Cerebellum (tissue), 4 donors: ENCODE measurements at places on chromosomes 12 and 14.

- DNase-seq, result no peak
Observed at GRCh38 chr12:48160046-48160445, 2.7 kb upstream of the ASB8 start.

DNA sequence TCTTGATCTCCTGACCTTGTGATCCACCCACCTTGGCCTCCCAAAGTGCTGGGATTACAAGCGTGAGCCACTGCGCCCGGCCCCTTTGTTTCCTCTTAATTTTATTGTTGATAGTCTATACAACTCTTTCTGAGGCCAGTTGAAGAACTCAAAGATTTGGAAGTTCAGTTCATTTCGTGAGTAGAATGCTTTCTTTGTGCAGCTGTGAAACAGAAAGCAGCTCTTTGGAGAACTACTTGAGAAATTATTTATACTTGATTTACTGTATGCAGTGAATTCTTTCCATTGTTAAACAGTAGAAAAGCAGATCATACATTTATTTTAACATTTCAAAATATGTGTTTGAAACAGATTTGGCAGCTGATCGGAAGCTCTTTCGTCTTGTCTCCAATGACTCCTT, 69.3 kb downstream of the PCNX1 start:
- DNase-seq, result no peak

- DNase-seq, result no peak
Observed at GRCh38 chr14:101525640-101526527, 35.4 kb upstream of the DIO3 start.

DNA sequence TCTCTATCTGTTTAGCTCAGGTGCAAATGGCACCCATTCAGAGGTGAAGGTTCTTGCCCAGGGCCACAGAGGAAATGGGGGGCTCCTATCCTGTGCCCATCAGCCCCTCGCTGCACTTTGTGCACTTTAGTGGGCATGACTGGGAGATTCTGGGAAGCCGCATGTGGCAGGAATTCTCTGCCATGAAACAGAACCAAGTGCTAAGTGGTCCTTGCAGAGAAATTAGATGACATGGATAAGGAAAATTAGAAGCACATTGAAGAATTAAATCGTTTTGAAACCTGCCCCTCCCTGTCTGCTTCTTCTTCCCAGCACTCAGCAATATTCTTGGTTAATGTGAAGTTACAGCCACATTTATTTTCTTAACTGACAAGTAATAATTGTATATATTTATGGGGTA, 185.2 kb upstream of the RTL1 start:
- DNase-seq, result no peak

DNA sequence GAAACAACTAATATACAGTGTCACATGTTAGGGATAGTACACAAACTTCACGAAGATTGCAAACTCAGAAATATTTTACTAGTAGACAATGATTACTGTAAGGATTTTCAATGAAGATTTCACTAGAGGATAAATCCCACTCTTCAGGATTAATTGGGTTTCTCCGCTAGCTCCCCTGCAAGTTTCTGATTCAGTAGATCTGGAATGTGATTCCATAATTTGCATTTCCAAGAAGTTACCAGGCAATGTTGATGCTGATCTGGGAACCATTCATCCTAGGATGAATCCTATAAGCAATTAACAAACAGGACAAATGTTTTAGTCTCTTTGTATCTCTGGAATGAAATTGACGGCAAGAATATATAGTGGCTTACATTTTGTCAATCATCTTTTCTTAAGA, 272.4 kb downstream of the ALX1 start:
- no peak for DNase-seq

- DNase-seq, result no peak
Observed at GRCh38 chr14:60061371-60061770, 30.4 kb upstream of the PCNX4 start.

- DNase-seq, result no peak
Observed at GRCh38 chr12:79938843-79939242, 3.9 kb upstream of the PPP1R12A start.

GRCh38 chr14:34355584-34356263, 106.3 kb downstream of the SPTSSA start:
- peak; percentile 63 for DNase-seq

GRCh38 chr12:116293687-116294453, 16.4 kb upstream of the MED13L start:
- DNase-seq, result no peak

DNA sequence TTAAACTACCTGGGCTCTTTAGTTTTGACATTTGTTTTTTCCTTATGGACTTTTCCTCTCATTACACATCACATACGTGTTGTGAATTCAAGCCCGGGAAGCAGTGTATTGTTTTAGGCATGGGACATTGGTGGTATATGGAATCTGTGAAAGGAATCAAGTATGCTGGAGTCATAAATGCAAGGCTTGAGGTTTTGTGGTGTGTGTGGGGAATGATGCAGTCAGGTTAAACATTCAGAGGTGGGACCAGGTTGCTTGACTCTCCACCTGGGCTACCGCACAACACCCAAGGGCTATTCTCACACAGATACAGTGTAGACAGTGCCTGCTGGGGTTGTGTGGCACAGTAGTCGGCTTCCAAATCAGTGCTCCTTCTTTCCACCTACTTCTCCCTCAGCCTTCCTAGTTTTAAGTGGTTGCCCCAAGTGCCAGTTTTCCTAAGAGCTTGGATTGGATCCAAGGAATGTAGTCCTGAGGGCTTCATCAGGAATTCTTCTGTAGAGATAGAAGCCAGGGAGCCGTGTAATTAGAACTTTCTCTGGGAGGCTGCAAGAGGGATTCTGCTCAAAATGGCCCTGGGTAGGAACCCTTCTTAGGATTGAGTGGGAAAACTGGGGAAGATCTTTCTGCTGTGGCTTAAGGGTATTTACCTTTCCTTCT, 243.7 kb downstream of the C12orf75 start:
- no peak for DNase-seq

DNA sequence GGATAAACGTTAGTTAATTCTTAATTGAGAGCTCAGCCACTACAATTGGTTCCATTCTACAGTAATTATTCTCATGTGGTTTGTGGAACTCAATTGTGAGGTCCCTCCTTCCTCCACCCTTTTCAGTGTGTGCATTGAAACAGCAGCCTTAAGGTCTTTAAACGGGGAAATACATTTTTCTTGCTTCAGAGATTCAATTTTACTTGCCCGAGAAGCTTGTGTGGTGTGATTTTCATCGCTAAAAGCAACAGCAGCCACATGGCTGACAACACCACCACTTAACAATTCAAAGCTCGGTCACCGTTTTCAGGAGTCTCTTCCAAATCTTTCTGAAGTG, 733 bp upstream of the PPFIBP1 start:
- no peak for DNase-seq

DNA sequence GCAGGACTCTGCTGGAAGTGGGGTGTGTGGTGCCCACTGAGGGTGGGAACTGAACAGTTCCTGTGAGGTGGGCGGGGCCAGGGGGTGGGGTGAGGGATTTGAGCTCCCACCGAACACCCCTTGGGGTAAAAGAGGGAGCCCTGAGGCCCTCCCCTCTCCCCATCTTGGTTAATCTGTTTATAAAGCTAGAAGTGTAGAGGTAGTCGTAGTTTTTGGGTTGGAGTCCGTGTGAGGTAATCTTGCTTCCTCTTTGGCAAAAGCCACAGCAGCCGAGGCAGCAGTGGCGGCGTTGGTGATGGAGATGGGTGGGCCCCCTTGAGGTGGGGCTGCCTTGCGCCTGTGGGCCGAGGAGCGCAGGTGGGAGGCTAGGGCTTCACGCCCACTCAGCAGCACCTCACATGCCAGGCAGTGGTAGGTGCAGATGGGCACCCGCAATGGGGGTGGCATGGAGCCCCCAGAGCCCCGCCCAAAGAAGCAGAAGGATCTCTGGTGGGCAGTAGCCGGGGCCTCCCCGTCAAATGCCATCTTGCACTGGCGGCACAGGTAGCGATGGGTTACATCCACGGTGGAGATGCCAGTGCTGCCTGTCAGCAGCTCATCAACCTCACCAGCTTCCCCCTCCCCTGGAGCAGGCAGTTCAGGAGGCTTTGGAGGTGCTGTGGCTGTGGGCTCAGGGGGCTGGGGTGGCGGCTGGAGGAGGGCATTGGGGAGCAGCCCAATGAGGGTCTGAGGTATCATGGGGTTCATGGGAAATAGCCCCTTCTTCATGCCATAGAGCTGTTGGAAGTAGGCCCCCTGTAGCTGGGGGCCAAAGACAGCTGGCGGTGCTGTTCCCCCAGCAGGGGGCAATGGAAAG, 29.6 kb downstream of the ZFHX2 start:
- DNase-seq, result no peak

DNA sequence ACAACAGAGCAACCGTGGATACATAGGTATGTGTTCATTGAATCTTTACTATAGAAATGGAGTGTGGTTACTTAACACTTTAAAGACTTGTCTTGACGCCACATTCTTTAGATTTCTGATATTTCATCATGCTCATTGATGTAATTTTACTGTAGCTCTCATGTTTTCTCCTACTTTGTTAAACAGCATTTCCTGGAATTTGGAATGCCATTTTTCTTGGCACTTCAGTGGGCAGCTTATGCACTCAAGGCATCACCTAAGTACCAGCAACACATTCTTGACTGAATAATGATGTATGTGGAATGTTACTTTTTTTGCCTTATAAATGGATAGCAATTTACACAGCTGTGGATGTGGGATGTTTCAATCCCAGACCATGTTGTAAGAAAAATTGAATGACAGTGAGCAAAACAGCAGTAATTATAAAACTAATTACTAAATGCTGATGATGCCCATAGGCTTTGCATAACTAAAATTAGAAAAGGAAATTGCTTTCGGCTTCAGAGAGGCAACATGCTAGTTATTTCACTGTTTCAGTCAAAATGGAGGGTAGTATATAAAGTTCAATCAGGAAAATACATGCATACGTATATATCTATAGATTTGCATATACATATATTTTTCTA, 298.5 kb downstream of the NPAS3 start:
- DNase-seq, result no peak

GRCh38 chr14:100741966-100742365, 15.3 kb downstream of the DLK1 start:
- DNase-seq, result no peak

- DNase-seq, result no peak
Observed at GRCh38 chr14:80638620-80639515, 302.7 kb downstream of the CEP128 start.

DNA sequence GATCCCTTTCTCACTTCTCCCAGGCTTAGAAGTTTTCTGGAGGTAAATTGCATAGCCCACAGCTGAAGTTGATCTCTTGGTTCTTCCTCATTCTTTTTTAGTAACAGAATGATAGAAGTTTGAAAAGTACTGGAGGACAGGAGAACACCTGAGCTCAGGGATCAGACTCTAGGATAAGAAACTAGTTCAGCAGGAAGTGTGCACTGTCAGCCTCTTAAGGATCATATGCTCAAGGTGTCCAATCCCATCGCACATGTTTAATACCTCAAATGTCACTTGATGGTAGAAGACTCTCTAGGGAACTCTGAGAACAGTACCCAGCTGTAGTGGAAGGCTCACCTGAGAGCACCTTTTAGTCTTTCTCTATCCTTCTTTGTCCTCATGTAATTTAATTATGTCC, 14.7 kb upstream of the LIMA1 start:
- DNase-seq, result no peak

- no peak for DNase-seq
Observed at GRCh38 chr12:25495331-25496097, 57.6 kb downstream of the LMNTD1 start.

DNA sequence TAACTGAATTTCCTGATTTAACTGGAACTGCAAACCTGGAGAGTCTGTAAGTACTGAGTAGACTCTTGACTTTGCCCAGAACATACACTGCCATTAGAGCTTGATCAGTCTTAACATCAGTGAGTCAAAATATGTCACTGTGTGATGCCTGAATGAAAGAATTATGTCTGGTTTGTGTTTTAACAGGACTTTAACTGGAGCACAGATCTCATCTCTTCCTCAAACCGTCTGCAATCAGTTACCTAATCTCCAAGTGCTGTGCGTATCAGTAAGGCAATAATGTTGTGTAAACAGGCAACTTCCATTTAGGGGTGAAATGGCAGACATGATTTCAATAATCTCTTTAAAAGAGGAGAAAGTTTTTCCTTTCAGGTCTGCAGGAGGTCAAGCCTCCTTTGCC, 97.0 kb downstream of the ZFC3H1 start:
- no peak for DNase-seq

- no peak for DNase-seq
Observed at GRCh38 chr12:16939871-16940306, 333.9 kb upstream of the LMO3 start.

- no peak for DNase-seq
Observed at GRCh38 chr12:67420506-67420905, 151.3 kb downstream of the CAND1 start.

DNA sequence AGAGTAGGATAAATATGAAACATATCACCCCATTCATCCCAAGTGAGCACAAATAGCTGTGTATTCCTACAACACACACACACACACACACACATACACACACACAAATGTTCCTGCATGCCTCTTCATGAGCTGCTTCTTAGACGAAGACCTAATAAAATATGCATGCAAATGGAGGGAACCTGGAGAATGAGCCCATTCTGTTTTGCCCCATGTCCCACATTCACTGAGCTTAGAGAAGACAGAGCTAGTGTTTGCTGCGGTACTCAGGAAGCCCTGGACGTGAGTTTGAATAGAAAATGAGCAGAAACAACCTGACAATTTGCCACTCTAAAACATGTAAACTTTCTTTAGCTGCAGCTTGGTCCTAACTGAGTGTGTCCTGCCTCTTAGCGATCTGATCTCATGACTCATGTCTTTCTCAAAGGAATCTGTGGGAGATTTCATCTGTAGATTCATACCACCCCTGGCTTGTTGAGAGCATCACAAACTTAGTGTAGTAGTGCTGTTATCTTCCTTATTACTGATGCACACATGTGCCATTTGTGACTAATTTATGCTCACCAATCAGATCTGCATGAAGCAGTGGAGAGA, 86.8 kb downstream of the ITPR2 start:
- DNase-seq, result no peak

DNA sequence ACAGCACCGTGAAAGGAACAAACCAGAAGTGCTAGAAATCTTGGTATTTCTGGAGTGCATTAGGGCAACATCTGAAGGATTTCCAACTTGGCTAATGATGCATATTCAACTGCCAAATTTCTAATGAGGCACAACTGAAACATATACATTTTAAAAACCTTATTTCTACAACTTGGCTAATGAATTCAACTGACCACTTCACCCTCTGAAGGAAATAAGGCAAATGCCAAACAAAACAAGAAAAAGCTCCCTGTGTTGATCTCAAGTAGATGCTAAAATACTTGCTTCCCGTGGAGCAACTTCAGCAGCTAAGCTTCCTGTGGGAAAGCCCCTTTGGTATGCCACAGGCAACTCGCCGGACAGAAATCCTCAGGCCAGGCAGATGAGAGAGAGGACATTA, 167.1 kb downstream of the TTC7B start:
- no peak for DNase-seq

DNA sequence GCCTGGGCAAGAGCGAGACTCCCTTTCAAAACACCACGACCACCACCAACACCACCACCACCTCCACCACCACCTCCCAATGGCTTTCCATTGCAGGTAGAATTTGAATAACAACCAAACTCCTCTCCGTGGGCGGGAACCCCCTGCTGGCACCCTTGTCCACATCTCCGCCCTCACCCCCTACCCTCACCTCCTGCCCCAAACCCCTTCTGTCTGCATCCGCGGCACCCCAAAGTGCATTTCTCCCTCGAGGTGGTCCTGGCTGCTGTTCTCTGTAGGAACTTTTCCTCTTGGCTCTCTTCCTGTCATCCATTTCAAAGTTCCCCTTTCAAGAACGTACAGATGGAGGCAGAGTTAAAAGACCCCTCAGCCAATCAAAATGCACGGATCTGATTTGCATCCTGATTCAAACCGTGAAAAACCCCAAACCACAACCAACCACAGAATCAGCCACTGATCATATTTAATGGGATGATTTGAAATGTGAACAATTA, 3.8 kb downstream of the SDSL start:
- no peak for DNase-seq

- peak; percentile 3 for DNase-seq
Observed at GRCh38 chr12:40152783-40153383, 47.0 kb upstream of the SLC2A13 start.
